Aorta (tissue), 5 donors: ENCODE measurements at places on chromosomes 4 and X. TPM values are rescaled to one million over a fixed set of nuclear protein-coding genes. Genes with fewer than 3 reads are reported as not detected.

DNA sequence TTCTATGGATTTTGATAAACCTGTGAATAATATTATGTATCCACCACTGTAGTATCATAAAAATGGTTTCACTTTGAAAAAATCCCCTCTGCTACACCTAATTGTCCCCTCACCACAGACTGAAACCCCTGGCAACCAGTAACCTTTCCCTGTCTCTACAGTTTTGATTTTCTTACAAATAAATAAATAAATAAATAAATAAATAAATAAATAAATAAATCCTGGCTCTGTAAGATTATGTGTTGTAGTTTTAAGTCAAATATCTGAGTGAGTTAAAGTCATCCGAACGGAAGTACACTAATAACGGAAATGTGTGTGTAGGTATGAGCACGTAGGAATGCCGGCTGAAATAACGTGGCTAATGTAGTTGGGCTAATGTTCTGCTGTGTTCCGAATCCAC, 641.5 kb downstream of the GABRG1 start:
- H3K27ac ChIP-seq = no peak overlapping the region
- no peak for DNase-seq
- H3K4me3 ChIP-seq = no peak overlapping the region
- H3K36me3 ChIP-seq = no peaks in the 10 kb centered on the region

DNA sequence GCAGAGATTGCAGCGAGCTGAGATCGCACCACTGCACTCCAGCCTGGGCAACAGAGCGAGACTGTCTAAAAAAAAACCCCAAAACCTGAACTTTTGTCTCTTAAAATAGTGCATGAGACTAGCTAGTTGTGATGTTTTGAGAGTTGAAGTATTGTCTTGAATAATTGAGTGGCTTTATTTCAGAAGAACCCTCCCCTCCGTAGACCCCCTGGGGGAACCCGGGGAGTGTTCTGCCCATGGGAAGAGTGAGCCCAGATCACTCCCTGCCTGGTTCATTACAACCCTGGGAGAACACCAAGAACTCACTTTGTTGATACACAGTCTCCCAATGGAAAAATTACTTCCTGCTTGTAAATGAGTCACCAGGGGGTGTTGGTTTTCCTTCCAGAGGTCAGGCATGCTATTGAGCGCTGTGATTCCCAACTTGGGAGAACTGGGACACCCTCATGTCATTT, 65.3 kb upstream of the SHISA3 start:
- no peak overlapping the region for H3K27ac ChIP-seq
- H3K27me3 ChIP-seq = no peaks in the 10 kb centered on the region
- no peaks in the 10 kb centered on the region for H3K4me1 ChIP-seq
- H3K36me3 ChIP-seq = no peaks in the 10 kb centered on the region
- no peak for DNase-seq

DNA sequence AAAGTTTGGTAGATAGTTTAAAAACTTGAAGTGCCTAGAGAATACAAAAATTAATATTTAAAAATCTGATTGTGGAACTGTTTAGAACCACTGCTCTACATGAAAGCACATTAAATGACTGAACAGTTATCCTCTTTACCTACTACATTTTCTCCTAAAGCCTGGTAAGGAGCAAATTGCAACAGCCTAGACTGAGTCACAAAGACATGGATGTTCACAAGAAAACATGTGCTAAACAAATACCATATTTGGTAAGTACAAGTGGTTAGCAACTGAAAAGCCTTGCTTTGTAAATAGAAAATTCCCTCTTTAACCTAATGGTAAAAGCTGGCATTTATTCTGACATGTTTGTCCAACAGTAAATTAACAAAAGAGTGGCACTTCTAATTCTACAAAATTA, 203.1 kb downstream of the FBXO8 start:
- DNase-seq = no peak
- H3K4me3 ChIP-seq = no peak overlapping the region
- H3K27me3 ChIP-seq = no peaks in the 10 kb centered on the region
- H3K27ac ChIP-seq = no peak overlapping the region
- H3K36me3 ChIP-seq = no peaks in the 10 kb centered on the region

- no peak for DNase-seq
- H3K36me3 ChIP-seq = no peaks in the 10 kb centered on the region
- H3K4me1 ChIP-seq = no peaks in the 10 kb centered on the region
- no peaks in the 10 kb centered on the region for H3K27me3 ChIP-seq
These were observed 58.2 kb upstream of the GPRIN3 start for GRCh38 chr4:89365776-89366175.

GRCh38 chr4:150818661-150819060, 196.4 kb downstream of the LRBA start:
- no peaks in the 10 kb centered on the region for H3K36me3 ChIP-seq
- no peak for DNase-seq
- no peaks in the 10 kb centered on the region for H3K27me3 ChIP-seq
- H3K27ac ChIP-seq = no peak overlapping the region
- H3K4me1 ChIP-seq = no peaks in the 10 kb centered on the region

GRCh38 chr4:128364565-128364964, 77.0 kb upstream of the PGRMC2 start:
- H3K27ac ChIP-seq = no peak overlapping the region
- no peaks in the 10 kb centered on the region for H3K4me1 ChIP-seq
- no peak for DNase-seq
- no peaks in the 10 kb centered on the region for H3K27me3 ChIP-seq
- H3K36me3 ChIP-seq = no peaks in the 10 kb centered on the region

DNA sequence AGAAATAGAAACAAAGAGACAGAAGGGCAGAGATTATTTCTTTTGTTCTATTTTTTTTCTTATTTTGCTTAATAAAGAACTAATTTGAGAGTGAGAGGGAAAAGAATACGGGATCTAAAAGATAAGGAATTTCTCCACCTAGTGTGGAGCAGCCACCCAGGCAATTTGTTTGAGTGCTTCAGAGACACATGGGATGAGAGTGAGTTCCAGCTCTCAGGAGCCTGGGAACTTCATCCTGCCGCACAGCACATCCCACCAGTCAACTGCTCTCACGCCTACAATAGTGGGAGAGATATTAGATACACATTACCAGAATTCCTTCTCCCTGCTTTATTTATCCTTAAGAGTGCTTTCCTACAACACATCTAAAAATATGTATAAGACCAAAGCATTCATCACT, 946.4 kb downstream of the PDHA2 start:
- no peak overlapping the region for H3K27ac ChIP-seq
- no peaks in the 10 kb centered on the region for H3K27me3 ChIP-seq
- no peaks in the 10 kb centered on the region for H3K36me3 ChIP-seq
- no peak for DNase-seq
- H3K4me3 ChIP-seq = no peak overlapping the region

DNA sequence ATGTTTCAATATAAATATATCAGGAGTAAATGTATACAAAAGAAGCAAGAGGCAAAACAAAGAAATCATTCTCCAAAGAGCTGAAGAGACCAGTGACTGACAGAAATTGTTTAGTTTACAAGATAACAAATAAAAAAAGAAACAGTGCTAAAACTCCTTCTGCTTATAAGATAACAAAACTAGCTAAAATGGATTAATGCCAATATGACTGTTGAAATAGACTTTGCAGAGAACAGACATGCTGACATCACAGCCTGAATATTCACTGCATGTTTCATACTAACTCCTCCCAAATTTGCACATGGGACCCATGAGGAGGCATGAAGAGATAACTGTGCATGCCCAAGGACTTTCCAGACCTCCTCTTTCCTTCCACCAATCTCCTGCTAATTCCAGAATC, 6.2 kb upstream of the GABRA4 start:
- H3K4me3 ChIP-seq = no peak overlapping the region
- H3K27me3 ChIP-seq = no peaks in the 10 kb centered on the region
- H3K36me3 ChIP-seq = no peaks in the 10 kb centered on the region
- no peak for DNase-seq

WAS gene
- 12.4 TPM for total RNA-seq

EGF gene
- 0.29 TPM for total RNA-seq
